Pulmonary artery endothelial cell (primary cell): ENCODE measurements at places on chromosomes 6 and 20. TPM values are rescaled to one million over a fixed set of nuclear protein-coding genes. Genes with fewer than 3 reads are reported as not detected.
A peak's percentile ranks its signal among the peaks of the same experiment; 100 is the strongest.

- no peak for DNase-seq
These were observed 4.5 kb upstream of the GPSM3 start for GRCh38 chr6:32196682-32197616.

- DNase-seq = no peak
These were observed 343.5 kb downstream of the RFPL4B start for GRCh38 chr6:112690497-112691202.

GRCh38 chr20:45206725-45207124 is at the start of gene SEMG1:
Gene SEMG1 (plus strand): TSS chr20:45207033. CDS start chr20:45207054, 21 bp downstream.
- no peak for DNase-seq

- DNase-seq = no peak
These were observed 189.9 kb downstream of the PRL start for GRCh38 chr6:22106961-22107360.

DNA sequence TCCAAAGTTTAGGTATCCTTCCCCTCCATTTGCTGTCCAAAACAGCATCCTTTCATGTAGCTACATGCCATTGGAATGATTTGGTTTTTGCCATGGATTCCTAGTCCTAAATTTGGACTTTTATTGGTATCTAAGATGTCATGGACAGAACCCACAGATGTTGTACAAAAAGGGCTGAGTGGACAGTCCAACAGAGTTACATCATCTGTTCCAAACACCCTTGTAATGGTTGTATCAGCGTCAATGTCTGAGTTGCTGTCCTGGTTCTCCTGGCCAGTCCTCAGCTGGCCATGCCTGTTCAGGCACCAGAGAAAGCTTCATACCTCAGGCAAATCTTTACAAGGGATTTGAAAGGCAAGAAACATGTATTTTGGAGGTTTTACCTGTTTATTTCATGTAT is 191.3 kb downstream of the ESR1 start:
- DNase-seq = no peak

DNA sequence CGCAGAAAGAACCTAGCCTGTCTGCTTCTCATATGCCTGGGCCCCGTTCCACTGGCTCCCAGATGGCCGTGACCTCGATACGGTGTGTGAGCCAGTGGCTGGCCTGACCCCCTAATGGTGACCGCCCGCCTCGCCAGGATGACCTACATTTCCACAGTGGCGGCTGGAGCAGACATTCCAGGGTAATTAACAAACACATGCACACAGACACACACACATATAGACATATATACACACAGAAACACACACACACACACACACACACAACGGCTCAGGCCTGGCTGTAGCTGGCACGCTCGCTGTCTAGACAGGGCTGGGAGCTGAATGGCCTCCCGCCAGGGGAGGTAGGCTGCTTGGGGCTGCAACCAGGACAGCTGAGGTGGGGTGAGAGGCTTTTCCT is 227.1 kb downstream of the ANKRD60 start:
- no peak for DNase-seq

DNA sequence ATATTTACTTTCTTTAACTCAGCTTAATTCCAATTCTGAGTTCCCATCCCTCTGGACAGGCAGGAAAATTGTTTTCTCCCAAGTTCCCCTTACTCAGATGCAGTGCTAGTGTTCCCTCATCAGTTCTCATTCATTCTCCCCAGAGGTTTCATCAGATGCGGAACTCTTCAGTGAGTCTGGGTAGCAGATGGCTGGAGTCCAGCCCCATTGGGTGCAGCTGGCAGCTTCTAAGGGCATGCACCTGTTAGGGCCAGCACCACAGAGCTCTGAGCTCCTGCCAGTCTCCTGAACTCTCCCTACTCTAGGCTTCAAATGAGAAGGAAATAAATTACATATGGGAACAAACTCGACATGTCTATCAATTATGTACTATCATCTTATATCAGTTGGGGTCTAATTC is 76.6 kb downstream of the SOD2 start:
- no peak for DNase-seq

GRCh38 chr6:20335872-20336271 is 65.8 kb upstream of the E2F3 start:
- DNase-seq = no peak

- peak; percentile 32 for DNase-seq
These were observed 68.5 kb upstream of the FOXO3 start for GRCh38 chr6:108492131-108492766.

- DNase-seq = no peak
These were observed 96.8 kb upstream of the GJE1 start for GRCh38 chr6:142035890-142036289.

GRCh38 chr6:21722510-21722909 is 129.0 kb downstream of the SOX4 start:
- DNase-seq = no peak

- no peak for DNase-seq
These were observed 19.2 kb downstream of the RRAGD start for GRCh38 chr6:89392823-89393222.

DNA sequence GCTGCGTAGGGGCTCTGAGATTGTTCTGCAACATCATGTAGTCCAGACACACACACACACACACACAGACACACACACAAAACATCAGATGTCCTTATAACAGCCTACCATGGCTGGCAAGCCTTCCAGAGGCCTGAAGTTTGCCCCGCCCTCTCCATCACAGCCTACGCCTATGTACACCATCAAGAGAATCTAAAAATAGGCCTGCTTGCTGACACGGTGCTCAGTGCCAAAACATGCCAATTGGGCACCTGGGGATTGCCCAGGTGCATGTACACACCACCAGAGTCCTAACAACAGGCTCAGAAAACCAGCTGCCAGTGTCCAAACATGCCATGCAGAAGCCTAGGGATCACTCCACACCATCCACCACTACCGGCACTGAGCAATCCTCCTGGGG is 391.7 kb upstream of the SPTLC3 start:
- no peak for DNase-seq

GRCh38 chr6:37483917-37484785 is 15.5 kb downstream of the CCDC167 start:
- no peak for DNase-seq

GRCh38 chr6:21309807-21310221 is 283.7 kb upstream of the SOX4 start:
- DNase-seq = no peak

DNA sequence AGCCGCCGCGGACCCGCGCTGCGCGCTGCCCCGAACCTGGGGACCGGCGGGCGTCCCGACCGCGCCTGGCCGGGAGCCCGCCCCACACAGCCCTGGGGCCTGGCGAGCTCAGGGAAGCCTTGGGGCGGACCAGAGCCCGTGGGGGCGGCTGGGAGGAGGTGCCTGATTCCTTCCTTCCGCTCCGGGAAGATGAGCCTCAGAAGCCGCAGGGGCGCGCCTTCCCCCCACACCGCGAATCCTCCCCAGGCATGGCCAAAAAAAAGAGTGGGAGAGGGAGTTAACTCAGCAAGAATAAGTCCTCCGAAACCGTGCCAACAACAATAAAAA is at the start of gene CBLN4:
TSS of gene CBLN4 (minus strand) at position 131 of the 327 bp plus-strand sequence. CDS start 1,348 bp downstream, outside the sequence.
- DNase-seq = no peak

DNA sequence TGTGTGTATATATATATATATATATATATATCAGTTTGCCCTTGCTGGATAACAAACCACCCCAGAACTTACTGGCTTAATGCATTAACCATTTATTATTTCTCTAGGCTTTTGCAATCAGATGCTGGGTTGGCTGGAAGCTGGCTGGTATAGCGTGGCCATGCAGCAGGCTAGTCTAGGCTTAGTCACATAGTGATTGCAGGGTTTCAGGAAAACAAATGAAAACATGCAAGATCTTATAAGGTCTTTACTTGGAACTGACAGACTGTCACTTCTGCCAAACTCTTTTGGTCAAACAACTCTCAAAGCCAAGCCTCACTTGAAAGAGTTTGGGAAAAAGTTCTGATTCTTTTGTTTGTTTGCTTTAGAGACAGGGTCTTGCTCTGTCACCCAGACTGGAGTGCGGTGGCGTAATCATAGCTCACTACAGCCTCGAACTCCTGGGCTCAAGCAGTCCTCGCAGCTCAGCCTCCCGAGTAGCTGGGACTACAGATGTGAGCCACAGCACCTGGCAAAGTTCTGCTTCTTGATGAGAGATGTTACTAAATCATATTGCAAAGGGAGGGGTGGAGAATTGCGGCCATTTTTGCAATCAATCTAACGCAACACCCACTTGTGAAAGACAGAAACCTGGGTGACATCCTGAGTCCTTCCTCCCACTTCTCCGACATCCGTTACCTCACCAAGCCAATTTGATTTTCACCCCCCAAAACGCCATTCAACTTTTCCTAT is 74.6 kb upstream of the RNF24 start:
- DNase-seq = no peak

- DNase-seq = no peak
These were observed 65.7 kb downstream of the MYLK4 start for GRCh38 chr6:2684766-2685754.

DNA sequence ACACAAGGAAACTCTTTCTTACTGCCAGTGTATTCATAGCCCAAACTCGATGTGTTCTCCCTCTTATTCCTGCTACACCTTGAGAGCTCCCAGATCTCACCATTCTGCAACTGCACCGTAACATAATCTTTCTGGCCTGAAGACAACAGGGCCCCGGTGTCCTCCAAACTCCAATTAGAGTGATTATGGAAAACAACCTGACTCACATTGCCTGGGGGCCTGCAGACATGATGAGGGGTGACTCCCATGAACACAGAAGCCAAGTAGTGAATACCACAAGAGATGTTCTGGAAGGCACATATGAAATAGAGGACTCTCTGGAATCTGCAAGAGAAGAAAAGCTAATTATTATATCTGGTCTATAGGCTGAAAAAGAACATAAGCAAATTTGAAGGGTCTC is 19.7 kb downstream of the SLC22A16 start:
- DNase-seq = no peak

Gene CRISP1
- not detected in 2 replicates for total RNA-seq

Gene PRL
- total RNA-seq = not detected in 2 replicates

Gene TTLL9
- total RNA-seq = 0.04 and 0.07 TPM in 2 replicates

Gene FOXF2
- total RNA-seq = not detected in 2 replicates

Gene PKIG
- 179 and 326 TPM in 2 replicates for total RNA-seq

Gene SLC17A9
- total RNA-seq = 9.4 and 15.4 TPM in 2 replicates

Gene GLP1R
- total RNA-seq = not detected in 2 replicates

Gene GABRR2
- 0.40 and 0.46 TPM in 2 replicates for total RNA-seq

Gene SRMS
- total RNA-seq = not detected in 2 replicates

Gene SOX18
- 11.1 and 27.3 TPM in 2 replicates for total RNA-seq
